ENCODE measurements at places on chromosomes 5 and 9.

DNA sequence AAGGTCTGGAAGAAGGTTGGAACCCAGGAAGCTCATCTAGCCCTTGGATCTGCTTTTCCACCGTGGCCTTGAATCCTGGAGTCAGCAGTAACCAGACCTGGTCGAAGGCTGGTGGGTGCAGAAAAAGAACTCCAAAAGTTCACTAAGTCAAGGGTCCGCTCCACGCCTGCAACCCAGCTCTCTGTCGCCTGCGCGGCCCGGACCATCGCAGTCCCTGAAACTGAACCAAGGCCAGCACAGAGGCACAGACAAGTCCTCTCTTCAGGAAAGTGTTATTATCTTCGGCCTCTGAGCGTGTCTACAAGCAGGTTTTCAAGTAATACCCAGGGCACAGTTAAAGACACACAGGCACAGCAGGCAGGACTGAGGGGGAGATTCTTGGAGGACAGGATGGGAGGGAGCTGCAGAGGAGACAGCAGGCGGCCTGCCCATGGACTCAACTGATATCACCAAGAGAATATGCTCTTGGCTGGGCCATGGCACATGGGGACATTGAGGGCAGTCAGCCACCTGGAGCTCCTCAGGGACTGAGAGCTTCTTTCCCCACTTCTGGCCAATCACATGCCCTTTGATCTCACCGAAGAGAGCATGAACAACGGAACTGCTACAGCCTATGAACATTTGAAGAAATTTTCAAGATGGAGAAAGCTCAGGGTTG, 45.8 kb upstream of the SEMA4D start:
- no peak for DNase-seq

DNA sequence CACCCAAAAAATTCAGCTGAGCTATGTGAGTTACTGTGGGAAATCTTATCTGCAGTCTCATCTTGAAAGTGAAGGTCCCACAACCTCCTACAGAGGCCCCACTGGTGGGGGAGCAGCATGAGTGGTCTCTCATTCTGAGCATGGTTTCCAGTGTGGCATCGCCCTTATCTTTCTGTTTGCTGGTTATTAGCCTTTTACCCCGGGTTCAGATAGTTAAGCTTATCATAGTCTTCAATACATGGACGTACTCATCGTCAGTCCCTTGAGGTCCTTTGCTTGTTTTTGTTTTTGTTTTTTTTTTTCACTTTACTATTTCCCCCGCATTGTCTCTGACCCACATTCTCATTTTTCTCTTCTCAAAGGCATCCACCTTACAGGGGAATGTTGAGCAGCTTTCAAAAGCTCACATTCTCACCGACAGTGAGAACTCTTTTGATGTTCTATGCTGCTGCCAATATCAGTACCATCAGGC, 7.7 kb upstream of the HAVCR2 start:
- no peak for DNase-seq

GRCh38 chr5:150078802-150079689, 7.3 kb downstream of the CSF1R start:
- DNase-seq = no peak

DNA sequence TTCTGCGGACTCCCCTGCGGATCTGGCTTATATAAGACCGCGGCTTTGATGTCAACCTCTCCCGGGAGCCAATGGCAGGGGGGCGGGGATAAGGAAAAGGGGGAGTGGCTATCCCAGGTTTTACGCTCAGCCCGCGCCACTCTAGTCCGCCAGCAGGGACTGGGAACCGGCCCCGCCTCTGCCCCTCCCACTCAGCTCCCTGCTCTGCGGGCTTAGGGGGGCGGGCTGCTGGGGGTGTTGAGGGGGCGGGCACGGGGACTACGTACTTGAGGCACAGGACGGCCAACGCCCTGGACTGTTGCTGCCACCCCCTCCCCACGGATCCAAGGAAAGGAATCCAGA, at the start of gene HAND1:
Gene HAND1 (minus strand): TSS at position 4 of the 342 bp plus-strand sequence. CDS start 219 bp downstream, outside the sequence.
- no peak for DNase-seq

GRCh38 chr5:167638816-167639215, 652.6 kb upstream of the WWC1 start:
- DNase-seq = no peak

DNA sequence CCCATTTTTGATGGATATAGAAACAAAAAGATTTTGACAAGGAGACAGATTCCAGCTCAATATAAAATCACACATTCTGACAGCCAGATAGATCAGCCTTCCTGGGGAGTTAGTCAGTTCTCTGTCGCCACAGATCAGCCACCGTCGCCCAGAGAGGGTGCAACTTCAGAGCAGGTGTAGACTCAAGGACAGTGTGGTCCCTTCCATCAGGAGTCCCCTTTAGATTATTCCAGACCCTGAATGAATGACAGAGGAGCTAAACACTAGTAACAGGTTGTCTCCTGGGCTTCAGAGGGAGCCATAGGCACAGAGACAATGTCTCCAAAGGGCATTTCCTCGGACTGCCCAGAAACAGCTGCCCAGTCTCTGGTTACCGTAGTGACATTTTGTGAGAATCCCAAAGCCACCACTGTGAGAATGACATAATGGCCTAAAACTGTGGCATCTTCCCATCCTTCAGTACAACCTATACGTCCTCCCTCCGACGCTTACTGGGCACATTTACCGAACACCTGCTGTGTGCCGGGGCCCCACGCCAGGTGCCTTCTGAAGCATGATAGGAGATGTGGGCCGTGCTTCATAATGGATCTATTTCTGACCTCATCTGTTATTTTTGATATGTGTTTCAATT, 47.4 kb upstream of the SLC2A8 start:
- no peak for DNase-seq

DNA sequence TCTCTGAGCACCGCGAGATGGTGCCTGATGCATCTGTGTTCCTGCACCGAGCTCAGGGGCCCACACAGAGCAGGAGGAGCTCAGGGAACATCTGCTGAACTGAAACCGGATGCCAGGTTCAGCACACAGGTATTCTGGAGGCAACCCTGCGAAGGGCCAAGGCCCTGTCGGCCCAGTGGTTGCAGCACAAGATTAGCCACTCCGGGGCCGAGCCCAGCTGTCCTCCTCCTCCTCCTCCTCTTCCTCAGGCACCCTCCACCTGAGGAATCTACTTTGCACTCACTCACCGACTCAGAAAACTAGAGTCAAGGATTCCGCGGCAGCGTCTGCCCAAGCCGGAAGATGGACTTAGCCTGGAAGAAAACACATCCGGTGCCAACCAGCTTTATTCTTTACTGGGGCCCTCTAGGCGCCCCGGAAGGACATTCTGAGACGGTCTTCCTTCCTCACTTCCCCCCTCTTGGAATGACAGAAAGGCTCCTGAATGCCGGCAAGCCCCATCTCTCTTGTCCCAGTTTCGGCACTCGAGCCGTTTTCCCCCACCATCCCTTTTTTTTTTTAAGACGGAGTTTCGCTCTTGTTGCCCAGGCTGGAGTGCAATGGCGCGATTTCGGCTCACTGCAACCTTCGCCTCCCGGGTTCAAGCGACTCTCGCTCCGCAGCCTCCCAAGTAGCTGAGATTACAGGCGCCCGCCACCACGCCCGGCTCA, at the start of gene ZBTB6:
Gene ZBTB6 (minus strand): TSS at position 360 of the 710 bp plus-strand sequence. CDS start 1,251 bp downstream, outside the sequence.
- peak; percentile 84 for DNase-seq

- DNase-seq = no peak
Observed at GRCh38 chr5:151580239-151580638, 10.9 kb downstream of the FAT2 start.

- no peak for DNase-seq
Observed at GRCh38 chr5:40333459-40334241, 346.1 kb upstream of the PTGER4 start.

DNA sequence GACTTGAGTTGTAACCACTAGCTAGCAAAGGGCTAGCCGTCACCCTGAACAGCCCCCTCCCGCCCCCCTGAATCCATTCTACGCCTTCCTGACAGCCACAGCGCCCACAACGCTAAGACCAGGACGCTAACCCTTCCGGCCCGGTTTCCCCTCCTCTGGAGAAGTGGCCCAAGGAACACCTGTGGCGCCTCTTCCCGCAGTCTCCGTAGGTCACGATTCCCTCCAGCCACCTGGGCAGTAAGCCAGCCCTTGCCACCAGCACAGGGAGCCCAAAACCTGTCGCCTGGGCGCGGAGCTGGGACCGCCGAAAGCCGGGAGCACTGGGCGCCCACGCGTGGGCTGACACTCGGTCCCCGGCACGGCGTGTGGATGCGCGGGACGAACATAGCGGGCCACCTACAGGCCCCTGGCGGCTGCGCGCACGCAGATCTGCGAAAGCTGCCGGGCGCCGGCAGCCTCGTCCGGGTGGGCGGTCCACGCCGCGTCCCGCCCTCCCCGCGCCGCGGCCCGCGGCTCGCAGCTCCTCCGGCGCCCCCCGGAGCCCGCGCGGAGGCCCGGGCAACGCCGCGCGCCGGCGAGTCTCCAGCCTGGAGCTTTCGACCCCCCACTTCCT, 596 bp downstream of the IRF1 start:
- peak; percentile 71 for DNase-seq

- no peak for DNase-seq
Observed at GRCh38 chr9:101028346-101029314, at the start of gene PLPPR1. PLPPR1 (plus strand) TSS chr9:101028727.

- DNase-seq = no peak
Observed at GRCh38 chr5:145856285-145856818, 16.5 kb downstream of the GRXCR2 start.

DNA sequence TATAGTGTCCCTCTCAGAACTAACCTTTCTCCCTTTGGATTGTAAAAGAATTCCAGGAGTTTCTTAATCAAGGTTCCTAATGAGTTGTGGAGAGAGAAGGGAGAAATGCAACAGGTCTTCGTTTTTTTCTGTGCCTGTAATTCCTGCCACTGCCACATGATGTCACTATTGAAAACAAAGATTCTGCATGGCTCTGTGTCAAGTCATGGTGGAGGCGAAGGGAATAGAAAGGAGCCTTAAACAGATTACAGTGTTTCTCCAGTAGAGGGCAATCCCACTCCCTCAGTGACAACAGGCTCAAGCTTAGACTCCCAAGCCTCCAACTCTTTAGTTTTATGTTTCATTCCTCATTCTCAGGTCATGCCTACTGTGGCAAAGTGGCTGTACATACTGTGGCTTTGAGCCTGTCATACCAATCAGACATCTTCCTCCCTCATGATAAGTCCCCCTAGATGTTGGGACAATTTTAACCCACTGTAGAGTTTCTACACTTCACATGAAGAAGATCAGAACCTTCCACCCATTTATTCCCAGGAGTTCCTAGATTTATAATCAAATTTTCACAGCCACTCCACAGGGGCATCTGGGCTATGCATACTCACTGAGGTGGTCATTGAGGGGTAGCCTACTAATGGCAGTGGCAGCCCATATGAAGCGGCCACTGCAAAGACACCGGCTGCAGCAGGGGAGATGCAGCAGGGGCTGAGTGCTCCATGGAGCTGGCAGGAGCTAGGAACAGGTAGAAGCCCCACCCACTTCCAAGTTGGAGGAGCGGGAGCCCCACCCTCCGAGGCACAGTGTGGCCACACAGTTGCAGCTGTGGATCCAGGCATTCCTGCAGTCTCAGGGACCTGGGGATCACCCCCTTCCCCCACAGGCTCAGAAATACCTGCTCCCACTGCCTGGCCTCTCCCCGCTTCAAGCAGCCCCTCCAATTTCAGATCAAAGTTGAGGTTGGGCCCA, 97.4 kb upstream of the TRIM32 start:
- peak; percentile 49 for DNase-seq

GRCh38 chr5:131998431-131999040, 12.9 kb downstream of the ACSL6 start:
- DNase-seq = no peak

DNA sequence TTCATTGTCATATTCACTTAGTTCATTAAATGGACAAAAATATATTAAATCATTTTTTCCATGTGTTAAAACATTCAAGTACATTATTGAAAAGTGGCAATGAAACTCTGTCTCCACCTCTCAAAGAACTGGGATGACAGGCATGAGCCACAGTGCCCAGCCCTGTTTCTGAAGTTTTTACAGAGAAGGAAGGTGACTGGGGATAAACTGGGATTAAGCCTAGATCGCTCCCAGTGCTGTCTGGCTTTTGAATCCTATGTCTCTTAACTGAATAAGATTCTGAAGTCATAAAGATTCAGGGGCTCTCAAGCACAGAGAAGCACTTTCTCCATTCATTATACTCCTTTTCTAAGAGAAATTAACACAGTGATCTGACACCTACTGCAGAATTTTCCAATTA, 88.3 kb downstream of the SLC38A9 start:
- no peak for DNase-seq

GRCh38 chr5:124908581-124909451, 162.4 kb upstream of the ZNF608 start:
- DNase-seq = no peak

GRCh38 chr5:177983763-177984583, 12.1 kb downstream of the PROP1 start:
- DNase-seq = no peak

DNA sequence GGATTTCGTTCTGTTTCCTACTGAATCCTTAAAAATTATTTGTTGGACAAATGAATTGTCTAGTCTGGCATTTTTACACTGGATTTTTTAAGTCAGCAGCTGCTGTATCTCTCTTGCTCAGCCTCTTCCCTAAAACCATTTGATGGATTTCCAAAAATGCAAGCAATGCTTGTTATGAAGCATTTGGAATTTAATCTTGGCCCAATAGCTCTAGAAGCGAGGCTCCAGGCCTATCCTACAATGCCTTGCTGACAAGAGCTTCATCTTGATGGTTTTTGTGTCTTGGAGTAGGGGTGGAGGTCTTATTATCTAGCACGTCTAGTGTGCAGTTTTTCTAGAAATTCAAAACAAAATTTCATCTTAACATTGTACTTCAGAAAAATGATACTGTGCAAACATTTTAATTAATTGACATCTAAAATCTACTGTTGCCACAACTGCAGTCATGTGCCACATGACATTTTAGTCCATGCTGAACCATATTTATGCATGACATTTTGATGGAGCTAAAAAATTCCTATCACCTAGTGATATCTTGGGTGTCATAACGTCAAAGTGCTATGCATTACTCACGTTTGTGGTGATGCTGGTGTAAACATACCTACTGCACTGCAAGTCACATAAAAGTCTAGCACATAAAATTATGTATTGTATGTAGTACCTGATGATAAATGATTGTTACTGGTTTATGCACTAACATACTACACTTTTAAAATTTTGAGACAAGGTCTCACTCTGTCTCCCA, 5.9 kb upstream of the RAD23B start:
- DNase-seq = no peak
